ENCODE measurements at places on chromosomes 3 and 15. TPM values are rescaled to one million over a fixed set of nuclear protein-coding genes. Genes with fewer than 3 reads are reported as not detected.

- no peak for DNase-seq
Measured at GRCh38 chr15:44501768-44502366, 35.1 kb upstream of the EIF3J start.

- no peak for DNase-seq
Measured at GRCh38 chr15:80638553-80639167, 56.5 kb upstream of the ABHD17C start.

Gene GOLGA8M
- 0.99 TPM for total RNA-seq

Gene CSTA
- total RNA-seq = not detected

- DNase-seq = no peak
Measured at GRCh38 chr15:90729261-90729660, 12.1 kb downstream of the BLM start.

Gene SEC61A1
- 116 TPM for total RNA-seq

GRCh38 chr3:80097674-80098073, 329.9 kb upstream of the ROBO1 start:
- DNase-seq = no peak

DNA sequence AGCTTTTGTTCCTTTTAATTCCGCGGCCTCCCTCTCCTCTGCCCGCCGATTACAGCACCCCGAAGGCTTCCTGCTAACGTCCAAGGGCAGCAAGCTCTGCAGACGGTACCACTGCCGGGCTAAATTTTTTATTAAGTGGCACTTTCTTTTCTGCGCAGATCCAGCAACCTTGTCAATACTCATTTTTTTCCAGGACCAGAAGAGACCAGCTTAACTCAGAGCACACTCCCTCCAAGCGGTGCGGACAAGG, 542 bp upstream of the MEIS2 start:
- peak; percentile 26 for DNase-seq

DNA sequence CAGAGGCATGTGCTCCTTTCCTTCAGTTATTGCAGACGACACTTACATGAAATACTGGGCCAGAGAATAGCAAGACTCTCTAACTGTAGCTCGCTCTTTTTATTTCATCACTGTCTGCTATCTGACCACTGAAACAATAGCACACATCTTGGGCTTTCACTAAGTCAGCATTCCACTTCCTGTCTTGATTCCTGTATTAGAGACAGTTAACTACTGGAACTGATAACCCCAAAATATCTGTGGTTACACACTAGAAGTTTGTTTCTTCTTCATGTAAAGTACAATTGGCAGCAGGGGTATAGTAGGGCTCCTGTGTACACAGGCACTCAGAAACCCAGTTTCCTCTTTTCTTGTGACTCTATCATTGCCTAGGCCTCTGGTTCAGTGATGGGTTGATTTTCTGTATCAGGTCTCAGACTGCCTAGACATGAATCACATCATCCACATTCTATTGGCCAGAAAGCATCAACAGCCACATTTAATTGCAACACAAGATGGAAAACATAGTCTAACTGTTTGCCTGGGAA, 230.2 kb upstream of the CD96 start:
- DNase-seq = no peak

DNA sequence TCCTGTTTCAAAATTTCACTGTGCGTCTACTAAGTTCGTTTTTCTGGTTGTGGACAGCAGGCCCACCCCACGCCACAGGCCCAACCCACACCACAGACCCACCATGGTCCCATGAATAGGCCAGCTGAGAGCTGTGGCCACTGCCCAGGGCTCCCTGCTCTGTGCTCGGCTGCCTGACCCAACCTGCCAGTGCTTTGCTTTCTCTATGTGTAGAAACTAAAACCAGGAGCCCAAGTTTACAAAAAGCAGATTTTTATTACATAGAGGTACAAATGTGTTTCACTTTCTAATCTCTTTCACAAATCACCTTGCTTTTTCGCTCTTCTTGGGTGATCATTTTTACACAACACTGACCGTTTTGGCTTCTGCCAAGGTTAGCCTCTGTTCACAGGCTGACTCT, 69.1 kb downstream of the HERC2 start:
- DNase-seq = no peak

Gene TADA3
- total RNA-seq = 58.3 TPM

Gene DUOX1
- total RNA-seq = not detected

GRCh38 chr15:52735231-52736089, 54.7 kb downstream of the ONECUT1 start:
- peak; percentile 81 for DNase-seq

DNA sequence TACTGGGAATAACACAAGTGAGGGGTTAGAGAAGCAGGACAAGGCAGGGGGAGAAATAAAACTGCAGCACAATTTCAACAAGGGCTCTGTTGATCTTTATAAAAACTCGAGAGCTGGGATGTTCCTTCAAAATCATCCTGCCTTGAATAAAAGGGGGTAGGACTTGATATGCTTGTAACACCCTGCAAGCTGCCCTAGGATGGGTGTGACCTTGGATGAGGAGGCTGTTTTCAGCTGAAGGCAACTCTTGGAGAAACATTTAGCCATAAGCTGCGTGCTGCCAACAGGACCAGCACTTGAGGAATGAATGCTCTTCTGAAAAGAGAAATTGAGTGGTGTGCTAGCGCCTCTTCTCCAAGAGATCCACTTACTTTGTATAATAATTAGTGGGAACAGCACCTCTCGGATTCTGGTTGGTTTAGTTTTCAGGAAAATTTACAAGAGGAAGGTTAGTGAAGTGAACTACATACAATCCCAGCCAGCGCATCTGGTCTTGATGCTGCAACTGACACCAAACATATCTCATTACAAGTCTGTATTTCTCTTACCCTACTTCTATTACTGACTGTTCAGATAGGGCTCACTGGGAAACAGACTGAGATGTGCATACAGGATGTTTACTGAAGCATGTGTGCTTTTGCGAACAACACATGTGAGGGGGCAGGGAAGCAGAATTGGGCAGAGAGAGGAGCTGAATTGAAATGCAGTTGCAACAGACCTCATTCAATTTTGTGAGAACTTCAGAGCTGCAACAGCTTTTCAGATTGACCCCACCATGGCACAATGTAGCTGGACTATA, 643.0 kb upstream of the GOLIM4 start:
- no peak for DNase-seq

DNA sequence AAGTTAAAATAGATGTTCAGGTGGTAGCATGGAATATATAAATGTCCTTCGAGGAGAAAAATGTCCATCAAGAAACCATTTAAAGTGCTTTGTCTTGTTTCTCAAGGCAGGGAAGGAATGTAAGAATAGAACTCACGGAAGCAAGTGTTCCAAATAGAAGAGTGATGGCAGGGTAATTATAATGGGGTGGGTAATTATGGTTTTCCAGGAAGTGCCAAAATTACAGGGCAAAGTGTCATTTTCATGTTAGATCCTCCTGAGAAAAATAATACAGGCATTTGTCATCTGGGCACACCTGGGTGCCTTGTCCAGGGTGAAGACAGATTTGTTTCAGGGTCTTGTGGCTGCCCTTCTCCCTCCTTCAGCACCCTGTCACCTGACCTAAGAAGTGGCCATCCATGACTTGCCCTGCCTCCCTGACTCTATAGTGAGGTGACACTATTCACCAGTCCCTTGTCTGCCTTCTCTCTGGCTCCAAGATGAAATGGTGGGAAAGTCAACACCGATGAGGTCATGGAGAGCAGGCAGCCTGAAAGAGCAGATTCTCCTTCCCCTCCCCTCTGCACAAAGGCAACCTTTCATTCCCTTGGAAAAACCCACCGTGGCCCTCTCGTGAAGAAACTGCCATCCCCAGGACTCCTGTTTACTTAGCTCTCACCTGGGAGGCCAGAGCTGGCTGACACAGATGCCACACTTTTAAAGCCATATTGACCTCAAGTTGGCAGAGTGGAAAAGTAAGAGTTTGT, 45.1 kb upstream of the AMOTL2 start:
- DNase-seq = no peak

GRCh38 chr3:157163217-157163953, 3.4 kb upstream of the CCNL1 start:
- DNase-seq = no peak

- DNase-seq = no peak
Measured at GRCh38 chr3:172042136-172042662, 2.8 kb downstream of the FNDC3B start.

- no peak for DNase-seq
Measured at GRCh38 chr3:133525435-133525834, 48.1 kb upstream of the CDV3 start.

DNA sequence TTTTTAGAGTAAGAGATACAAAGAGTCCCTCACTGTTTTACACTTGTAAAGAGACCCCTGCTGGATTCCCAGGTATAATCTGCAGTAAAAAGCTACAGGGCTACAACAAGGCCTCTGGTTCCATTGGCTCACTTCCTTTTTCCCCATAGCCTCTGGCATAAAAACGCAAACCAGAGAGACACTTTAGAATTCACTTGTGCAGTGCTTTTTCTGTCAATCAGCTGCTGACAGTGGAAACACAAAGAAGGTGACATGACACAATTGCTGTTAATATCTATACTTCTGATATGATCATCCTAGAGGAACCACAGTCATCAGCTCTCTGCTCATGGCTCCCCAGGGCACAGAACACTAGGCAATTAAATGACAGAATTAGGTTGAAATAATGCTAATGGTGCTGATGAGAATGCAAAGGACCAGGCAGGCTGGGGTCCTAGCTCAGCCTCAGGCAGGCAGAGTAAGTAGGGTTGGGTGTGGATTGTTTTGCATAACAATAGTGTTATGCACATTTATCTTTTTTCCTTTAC, 667.9 kb upstream of the CFAP20DC start:
- DNase-seq = no peak

Gene CSPG4
- total RNA-seq = not detected

Gene CNTN3
- total RNA-seq = not detected

- DNase-seq = no peak
Measured at GRCh38 chr3:45337839-45338470, 50.4 kb upstream of the LARS2 start.

Gene GRK7
- 0.07 TPM for total RNA-seq

GRCh38 chr15:96756146-96756545, 425.6 kb downstream of the NR2F2 start:
- DNase-seq = no peak

Gene TMCO5A
- total RNA-seq = not detected

Gene PRR20G
- not detected for total RNA-seq

Gene KLHDC8B
- 1.3 TPM for total RNA-seq

- DNase-seq = no peak
Measured at GRCh38 chr3:198070871-198071270, 110.9 kb downstream of the LMLN start.

GRCh38 chr3:184234224-184234623, 4.8 kb downstream of the VWA5B2 start:
- no peak for DNase-seq

Gene C2CD4A
- total RNA-seq = 1.0 TPM

- no peak for DNase-seq
Measured at GRCh38 chr3:192826214-192827006, 91.2 kb downstream of the MB21D2 start.

DNA sequence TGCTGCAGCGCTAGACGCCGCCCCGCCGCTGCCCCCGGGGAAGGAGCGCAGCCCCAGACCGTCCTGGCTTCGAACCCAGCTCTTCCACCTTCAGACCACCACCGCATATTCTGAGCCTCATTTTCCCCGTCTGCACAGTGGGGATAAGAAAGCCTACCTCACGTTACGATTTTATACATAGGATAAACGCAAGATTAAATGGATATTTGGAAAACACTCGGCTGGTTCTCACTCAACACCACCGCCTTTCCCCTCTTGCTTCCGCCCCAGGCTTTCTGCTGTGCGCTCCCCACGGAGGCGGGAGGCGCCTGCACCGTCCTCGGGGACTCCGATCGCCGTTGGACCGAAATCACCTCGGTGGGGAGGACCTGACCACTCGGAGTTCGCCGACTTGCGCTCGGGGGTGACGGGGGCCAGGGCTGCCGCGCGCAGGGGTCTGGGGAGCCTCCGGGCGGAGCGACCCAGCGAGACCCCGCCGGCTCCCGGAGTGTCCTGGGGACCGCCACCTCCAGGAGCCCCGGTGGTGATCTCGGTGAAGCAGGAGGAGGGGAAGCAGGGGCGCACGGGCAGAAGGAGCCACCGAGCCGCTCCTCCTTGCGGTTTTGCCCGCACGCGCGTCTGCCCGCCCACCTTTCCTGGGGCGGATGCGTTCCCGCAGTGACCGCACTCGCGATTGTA, 4.0 kb downstream of the FBXL22 start:
- peak; percentile 66 for DNase-seq

Gene CCR8
- 0.56 TPM for total RNA-seq

GRCh38 chr3:156865732-156866131, 39.6 kb downstream of the LEKR1 start:
- DNase-seq = no peak

Gene CCR1
- total RNA-seq = 0.67 TPM

DNA sequence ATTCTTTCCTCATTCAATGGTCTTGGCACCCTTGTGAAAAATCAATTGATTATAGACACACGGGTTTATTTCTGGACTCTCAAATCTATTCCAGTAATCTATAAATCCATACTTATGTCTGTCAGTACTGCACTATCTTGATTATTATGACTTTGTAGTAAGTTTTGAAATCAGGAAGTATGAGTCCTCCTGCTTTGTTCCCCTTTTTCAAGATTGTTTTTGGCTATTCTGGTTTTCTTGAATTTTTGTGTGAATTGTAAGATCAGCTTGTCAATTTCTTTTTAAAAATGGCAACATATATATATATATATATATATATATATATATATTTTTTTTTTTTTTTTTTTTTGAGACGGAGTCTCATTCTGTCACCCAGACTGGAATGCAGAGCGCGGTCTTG, 32.3 kb upstream of the CFAP20DC start:
- no peak for DNase-seq

Gene A4GNT
- total RNA-seq = not detected

DNA sequence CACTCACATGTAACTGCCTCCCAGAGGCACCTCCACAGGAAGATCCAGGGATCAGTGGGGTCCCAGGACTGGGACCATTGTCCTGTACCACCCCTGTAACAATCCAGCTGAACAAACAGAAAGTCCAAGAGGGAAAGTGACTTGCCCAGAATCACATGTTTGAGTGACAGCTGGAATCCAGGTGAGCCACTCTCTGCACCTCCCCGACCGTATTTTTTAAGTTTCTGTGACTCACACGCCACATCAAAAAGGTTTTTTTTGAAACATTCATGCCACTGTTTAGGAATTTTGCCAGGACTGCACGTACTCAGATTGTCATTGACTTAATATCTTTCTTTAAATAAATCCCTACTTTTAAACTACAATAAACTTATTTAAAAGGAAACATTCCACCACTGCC, 9.8 kb upstream of the SLC6A1 start:
- DNase-seq = no peak

Gene MEIS2
- 0.14 TPM for total RNA-seq

DNA sequence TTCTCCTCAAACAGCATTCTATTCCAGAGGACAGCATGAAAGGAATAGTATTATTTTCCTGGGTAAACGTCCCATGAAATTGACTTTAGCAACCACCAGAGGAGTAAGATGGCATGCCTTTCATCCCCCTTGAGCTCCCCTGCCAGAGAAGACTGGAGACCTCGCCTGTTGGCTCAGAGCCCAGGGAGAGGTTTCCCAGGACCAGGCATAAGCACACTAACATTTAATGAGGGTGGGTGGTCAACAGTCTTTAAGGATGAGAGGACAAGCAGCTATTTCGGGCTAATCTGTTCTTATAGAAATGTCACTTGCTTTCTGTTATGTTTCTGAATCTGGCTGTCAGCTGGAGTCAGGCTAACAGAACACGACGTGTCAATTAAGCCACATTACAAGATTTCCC, 390.5 kb downstream of the GABRG3 start:
- DNase-seq = no peak

Gene LRRC3B
- not detected for total RNA-seq
